ENCODE measurements at places on chromosomes 16 and 17.
A peak's percentile ranks its signal among the peaks of the same experiment; 100 is the strongest.

GRCh38 chr17:879546-880442 lies 97.6 kb downstream of the MRM3 start:
- peak; percentile 52 for DNase-seq

GRCh38 chr17:83068641-83069570 lies 10.5 kb upstream of the METRNL start:
- DNase-seq = no peak

DNA sequence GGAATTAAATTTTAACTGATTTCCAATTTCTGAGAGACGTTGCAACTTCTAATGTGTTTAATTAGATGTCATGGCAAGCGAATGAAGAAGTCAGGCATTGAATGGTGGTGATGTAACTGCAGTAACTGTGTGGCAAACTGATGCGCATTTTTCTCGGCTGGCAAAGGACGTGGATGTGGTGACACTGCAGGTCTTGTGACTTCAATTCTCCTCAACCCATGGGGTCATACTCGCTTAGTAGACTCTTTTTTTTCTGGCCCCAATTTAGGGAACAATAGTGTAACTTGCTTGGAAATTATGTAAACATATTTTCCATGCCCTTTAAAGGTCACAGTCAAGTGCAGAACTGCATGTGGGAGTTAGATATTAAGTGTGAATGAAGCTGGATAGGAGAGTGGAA lies 1.9 kb upstream of the FAM20A start:
- DNase-seq = no peak

DNA sequence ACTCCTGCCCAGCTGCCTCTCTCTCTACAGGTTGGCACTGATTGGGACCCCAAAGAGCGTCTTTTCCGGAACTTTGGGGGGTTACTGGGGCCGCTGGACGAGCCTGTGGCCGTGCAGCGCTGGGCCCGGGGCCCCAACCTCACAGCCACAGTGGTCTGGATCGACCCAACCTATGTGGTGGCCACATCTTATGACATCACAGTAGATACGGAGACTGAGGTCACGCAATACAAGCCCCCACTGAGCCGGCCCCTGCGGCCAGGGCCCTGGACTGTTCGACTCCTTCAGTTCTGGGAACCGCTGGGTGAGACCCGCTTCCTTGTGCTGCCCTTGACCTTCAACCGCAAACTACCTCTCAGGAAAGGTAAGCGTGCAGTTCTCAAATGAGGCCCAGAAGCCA lies 12.3 kb downstream of the XYLT2 start:
- DNase-seq = no peak

- no peak for DNase-seq
Observed at GRCh38 chr17:79464318-79465010, 146.4 kb downstream of the RBFOX3 start.

DNA sequence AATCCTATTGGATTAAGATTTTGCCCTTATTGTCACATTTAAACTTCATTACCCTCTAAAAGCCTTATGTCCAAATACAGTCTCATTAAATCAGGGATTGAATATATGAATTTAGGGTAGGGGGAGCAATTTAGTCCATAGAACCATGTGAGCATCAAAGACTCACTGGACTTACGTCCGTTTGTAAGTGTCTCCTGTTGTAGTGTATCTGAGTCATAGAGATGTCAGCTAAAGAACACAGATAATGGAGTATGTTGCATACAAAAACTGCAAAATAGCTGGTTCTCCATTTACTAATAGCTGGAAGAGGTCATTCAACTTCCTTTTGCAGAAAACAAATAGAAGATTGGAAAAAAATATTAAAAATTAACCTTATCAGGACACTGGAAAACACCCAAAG lies 599.1 kb upstream of the SOX9 start:
- DNase-seq = no peak

- DNase-seq = no peak
Observed at GRCh38 chr17:17313350-17313991, 10.3 kb downstream of the NT5M start.

GRCh38 chr16:89534252-89534756 lies 26.1 kb downstream of the SPG7 start:
- DNase-seq = no peak

DNA sequence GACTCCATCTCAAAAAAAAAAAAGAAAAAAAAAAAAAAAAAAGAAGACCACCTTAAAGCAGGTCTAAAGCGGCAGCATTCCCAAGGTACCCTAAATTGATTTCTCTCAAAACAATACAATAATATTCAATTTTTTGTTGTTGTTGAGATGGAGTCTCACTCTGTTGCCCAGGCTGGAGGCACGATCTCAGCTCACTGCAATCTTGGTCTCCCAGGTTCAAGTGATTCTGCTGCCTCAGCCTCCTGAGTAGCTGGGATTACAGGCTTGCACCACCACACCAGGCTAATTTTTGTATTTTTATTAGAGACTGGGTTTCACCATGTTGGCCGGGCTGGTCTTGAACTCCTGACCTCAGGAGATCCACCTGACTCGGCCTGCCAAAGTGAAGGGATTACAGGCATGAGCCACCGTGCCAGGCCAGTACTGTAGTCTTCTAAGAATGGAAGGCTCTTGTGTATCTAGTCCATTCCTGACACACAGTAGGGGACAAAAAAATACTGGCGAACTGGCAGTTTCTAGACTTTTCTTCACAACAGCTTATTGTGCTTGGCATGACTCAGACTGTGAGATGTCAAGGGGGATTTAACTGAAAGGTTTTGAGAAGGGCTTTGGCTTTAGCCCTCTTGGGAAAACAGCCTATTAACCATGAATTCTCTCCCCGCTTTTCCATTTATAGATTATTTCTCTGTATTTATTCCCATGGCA lies 17.3 kb downstream of the CDR2 start:
- DNase-seq = no peak

DNA sequence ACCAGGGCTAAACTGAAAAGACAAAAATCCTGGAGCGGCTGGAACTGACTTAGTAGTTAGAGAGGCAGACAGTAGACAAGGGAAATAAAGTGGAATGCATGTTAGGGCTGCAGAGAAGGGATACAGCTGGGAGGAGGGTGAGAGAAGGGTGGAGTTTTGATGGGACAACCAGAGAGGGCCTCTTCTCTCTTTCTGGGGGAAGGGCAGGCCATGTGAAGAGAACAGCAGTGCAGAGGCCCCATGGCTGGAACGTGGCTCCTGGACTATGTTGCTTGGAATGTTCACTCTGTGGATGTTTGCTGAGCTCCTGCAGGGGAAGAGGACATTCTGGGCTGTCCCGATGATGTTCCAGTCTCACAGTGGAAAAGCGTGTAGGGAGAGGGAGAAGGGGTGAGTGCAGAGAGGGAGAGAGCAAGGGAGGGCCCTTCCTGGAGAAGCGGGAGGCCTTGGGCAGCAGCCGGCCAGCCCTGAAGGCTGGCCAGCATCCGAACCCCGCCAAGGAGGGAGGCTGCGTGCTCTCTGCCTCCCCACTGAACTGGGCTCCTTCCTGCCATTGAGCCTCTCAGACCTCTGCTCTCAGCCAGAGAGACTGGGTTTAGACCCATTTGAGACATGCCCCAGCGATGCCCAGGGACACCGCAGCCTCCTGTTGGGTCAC lies 33.1 kb upstream of the GSE1 start:
- no peak for DNase-seq

DNA sequence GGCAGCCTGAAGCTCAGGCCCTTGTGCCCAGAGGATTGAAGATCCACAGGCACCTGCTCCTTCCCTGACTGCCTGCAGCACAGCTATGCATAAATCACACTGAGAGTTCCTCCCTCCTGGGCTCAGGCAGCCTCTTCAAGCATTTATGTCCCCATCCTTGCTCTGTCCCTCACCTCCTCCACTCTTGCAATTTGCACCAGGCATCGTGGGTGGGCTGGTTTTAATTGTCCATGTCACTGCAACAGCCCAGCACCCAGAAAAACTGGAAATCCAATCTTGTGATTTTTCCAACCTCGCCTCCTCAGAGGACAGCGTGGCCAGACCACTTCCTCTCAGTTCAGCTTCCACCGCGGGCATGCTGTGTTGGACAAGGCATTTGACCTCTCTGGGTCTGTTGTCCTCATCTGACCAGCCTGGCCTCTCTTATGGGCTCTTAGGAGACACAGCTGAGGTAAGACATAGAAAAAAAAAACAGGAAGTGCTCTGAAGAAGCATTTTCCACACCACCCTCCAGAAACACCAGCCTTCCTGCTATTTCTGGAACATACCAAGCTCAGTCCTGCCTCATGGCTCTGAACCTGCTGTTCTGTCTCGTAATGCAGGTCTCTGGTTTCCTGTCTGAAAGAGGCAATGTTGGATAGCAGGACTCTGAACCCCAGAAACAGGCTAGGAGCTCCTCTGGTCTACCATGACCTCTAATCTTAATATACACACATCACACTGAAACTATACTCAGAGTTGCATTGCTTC lies 8.3 kb downstream of the TMEM114 start:
- DNase-seq = peak; percentile 29

DNA sequence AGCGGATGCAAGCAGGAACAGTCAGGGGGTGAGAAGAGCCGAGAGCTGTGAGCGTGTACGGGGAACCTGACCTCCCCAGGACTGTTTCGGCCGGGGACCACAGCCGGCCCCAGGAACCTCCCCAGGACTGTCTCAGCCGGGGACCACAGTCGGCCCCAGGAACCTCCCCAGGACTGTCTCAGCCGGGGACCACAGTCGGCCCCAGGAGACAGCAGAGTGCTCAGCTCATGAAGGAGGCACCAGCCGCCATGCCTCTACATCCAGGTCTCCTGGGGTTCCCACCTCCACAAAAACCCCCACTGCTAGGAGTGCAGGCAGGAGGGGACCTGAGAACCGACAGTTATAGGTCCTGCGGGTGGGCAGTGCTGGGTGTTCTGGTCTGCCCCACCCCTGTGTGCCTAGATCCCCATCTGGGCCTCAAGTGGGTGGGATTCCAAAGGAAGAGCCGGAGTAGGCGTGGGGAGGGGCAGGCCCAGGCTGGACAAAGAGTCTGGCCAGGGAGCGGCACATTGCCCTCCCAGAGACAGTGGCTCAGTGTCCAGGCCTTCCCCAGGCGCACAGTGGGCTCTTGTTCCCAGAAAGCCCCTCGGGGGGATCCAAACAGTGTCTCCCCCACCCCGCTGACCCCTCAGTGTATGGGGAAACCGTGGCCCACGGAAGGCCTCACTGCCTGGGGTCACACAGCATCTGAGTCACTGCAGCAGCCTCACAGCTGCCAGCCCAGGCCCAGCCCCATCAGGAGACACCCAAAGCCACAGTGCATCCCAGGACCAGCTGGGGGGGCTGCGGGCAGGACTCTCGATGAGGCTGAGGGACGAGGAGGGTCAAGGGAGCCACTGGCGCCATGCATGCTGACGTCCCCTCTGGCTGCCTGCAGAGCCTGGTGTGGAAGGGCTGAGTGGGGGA lies 4.3 kb downstream of the RHBDF1 start:
- no peak for DNase-seq

- DNase-seq = peak; percentile 86
Observed at GRCh38 chr17:17724307-17725010, 43.2 kb downstream of the RAI1 start.

DNA sequence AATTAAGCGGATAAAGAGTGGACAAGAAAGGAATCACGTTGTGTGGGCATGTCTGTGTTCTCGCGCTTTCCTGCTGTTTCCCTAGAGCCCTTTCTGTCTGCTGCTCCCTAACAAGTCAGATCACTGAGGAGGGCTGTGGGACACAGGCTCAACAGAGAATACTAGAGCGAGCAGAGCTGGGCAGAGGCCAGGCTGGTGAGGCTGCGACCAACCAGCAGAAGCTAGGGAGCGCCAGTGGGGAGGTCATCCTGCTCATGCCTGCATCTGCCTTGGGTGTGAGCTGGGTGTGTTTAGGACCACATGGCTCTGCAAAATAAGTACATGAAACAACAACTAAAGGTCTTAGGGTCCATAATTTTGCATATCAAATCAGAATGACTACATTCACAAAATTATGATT lies 11.5 kb upstream of the FOXJ1 start:
- no peak for DNase-seq

- no peak for DNase-seq
Observed at GRCh38 chr16:1876468-1876867, 4.5 kb upstream of the MEIOB start.

DNA sequence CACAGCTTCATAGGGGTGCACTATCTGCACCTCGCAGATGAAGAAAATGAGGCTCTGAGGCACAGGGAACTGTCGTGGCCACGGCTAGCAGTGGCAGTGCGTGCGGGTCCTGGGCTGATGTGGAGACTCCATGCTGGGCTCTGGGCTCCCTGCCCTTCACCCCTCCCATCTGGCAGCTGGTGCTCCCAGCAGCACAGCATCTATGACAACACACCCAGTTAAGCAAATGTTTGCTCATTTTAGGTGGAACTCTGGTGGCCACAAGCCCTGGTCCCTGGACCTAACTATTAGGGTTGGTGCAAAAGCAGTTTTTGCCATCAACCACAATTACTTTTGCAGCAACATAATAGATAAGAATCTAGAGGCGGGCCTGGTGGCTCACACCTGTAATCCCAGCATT lies 30.9 kb downstream of the IFT140 start:
- DNase-seq = no peak

- DNase-seq = no peak
Observed at GRCh38 chr17:62093188-62094155, 28.4 kb upstream of the MED13 start.

- no peak for DNase-seq
Observed at GRCh38 chr16:82755570-82756282, 129.0 kb downstream of the CDH13 start.

- DNase-seq = no peak
Observed at GRCh38 chr16:2763173-2763572, 10.7 kb downstream of the SRRM2 start.

DNA sequence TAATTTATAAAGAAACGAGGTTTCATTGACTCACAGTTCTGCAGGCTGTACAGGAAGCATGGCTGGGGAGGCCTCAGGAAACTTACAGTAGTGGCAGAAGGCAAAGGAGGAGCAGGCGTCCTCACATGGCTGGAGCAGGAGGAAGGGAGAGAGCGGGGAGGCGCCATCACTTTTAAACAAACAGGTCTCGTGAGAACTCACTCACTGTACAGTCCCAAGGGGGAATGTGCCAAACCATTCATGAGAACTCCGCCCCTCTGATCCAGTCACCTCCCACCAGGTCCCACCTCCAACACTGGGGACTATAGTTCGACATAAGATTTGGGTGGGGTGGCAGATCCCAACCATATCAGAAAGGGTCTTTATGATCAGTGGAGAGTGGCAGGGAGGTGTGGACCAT lies 392.4 kb upstream of the TNRC6C start:
- no peak for DNase-seq

GRCh38 chr16:51562891-51563290 lies 411.8 kb upstream of the SALL1 start:
- no peak for DNase-seq

DNA sequence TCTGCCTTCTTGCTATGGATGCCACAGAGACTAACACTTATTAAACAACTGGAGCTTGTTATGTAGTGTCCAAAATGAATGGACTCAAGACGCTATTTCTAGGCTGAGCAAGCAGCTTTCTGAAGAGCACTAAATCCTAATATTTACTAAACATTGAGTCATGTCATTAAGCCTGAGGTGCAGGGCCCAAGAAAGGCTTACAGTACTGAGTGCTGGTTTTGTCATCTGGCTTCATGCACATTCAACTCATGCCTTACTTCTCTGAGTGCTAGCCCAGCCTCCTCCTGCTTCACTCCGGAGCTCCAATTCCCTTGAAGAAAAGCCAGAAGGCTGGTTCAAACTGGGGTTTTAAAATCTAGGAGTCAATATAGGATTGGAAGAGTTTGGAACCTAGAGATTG lies 363.3 kb upstream of the CDH5 start:
- DNase-seq = no peak
